ENCODE measurements at places on chromosomes 12 and 14. TPM values are rescaled to one million over a fixed set of nuclear protein-coding genes. Genes with fewer than 3 reads are reported as not detected.
A peak's percentile ranks its signal among the peaks of the same experiment; 100 is the strongest.

DNA sequence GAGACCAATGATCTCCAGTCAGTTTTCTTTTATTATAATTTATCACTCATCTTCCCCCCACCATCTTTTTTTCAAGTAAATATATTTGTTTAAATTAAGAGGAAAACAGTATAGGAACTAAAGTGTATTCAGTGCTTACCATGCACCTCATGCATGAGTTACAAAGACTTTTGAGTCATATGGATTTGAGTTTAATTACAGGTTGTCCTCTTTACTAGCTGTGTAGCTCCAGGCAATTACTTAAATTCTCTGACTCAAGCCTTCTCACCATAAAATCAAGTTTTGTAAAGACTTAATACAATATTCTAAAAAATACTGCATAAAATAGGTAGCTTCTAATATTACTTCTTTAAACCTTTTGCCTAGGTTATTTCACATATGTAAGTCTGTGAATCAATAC is 251.3 kb downstream of the SLC16A7 start:
- no peak for DNase-seq

GRCh38 chr14:63875311-63875710 is 22.5 kb downstream of the SYNE2 start:
- no peak for DNase-seq

- DNase-seq: peak; percentile 17
Observed at GRCh38 chr14:24943024-24943423, 106.9 kb downstream of the STXBP6 start.

DNA sequence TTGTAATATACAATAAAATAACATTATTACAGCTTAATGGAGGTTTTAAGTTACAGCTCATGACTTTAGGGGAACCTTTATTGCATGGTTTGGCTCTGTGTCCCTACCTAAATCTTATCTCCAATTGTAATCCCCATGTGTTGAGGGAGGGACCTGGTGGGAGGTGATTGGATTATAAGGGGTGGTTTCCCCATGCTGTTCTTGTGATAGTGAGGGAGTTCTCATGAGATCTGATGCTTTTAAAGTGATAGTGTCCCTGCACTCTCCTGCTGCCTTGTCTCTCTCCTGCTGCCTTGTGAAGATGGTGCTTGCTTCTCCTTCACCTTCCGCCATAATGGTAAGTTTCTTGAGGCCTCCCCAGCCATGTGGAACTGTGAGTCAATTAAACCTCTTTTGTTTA is 132.1 kb upstream of the SYT1 start:
- DNase-seq: no peak

DNA sequence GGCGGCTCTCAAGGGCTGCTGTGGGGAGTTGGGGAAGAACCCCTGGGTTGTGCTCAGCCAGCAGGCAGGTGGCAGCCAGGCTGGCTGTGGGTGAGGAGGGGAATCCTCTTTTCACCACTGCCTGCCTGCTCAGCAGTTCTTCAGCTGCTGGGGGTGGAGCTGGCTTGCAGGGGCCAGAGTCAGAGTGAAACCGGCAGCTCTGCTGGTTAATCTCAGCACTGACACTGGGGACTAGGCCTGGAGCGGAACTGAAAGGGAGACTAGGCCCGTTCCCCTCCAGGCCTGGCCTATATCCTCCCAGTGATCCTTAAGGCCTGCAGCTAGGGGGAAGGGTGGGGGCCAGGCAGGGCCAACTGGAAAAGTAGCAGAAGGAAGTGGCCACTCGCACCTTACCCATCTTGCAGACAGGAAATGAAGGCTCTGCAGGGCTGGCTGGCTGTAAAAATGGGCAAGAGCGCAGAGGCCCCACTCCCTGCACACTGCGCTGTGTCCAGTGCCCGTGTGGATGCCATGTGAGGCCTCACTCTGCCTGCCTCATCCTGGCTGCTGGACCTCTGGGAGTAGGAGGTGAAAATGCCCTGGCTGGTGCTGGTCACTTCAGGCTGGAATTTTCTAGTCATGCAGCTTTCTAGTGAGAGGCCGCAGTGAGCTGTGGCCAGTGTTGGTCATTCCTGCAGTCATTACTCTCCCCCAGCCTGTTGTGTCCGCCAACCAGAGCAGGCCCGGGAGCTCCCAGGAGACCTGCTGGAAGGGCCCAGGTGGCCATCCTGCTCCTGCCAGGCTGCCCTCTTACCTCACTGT is 39.4 kb downstream of the SH2B3 start:
- peak; percentile 80 for DNase-seq

- no peak for DNase-seq
Observed at GRCh38 chr12:82730953-82731459, 44.3 kb downstream of the TMTC2 start.

DNA sequence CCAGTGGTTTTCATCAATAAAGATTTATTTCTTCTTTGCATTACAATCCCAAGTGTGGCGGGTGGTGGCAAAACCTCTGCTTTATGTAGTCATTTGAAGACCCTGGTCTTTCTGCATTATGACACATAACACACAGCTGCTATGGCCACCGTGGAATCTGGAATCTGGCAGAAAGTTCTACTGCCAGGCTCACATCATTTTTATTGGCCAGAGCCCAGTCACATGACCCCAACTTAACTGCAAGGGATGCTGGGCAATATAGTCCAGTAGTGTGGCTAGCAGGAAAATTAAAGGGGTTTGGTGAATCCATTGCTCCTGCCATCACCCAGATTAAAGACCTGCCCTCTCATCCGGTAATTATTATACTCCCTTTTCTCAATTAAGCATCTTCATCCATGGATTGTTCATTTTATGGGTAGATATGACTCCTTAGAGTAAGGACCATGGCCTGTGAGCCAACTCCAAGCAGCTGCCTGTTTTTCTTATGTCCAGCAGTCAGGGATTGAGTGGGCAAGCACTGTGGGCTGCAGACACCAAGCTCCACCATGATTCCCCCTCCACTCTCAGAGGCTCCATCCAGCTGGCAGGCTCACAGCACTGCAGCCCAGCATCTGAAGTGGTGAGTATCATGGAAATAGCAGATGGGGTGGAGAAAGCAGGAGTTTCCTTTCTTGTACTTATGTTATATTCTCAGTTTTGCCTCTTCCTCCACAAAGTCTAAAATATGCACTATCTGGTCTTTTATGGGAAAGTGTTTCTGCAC is 1030.7 kb downstream of the AACS start:
- no peak for DNase-seq

GRCh38 chr12:26195250-26195640 is at the start of gene SSPN:
SSPN (plus strand) TSS chr12:26195573; CDS start chr12:26195673, 100 bp downstream.
- DNase-seq: peak; percentile 64

GRCh38 chr12:131210506-131211339 is 257.0 kb downstream of the ADGRD1 start:
- no peak for DNase-seq

- peak; percentile 33 for DNase-seq
Observed at GRCh38 chr14:24734917-24735500, 101.0 kb upstream of the GZMB start.

DNA sequence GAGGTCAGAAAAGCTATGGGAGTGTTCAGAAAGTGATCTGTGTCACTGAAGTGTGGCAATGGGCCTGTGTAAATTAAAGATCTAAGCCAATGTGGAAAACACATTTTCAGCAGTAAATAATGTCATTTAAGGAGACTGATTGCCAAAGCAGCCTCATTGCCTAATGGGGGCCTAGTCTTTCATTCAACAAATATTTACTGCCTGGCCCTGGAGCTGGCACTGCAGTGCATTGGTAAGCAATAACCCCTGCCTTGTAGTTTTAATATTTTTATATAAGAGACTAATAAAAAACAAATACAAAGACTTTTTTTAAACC is 326.6 kb downstream of the BTG1 start:
- DNase-seq: no peak

DNA sequence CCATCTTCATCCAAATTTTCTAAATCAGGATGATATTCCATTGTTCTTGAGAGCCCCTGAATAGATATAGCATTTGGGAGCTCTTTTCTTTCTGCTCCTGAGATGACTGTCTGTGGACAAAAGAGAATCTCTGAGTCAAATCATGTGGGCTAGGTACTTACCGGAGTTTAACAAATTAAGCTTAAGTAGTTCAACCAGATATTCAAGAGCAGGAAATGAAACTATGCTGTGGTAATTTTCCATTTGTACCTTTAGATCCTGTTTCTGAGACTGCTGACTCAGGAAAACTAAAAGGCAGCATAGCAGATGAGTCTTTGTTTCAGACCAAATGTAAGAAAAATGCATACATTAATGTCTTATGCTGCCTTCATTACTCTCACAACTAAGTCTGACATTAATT is at the start of gene CLEC7A:
Gene CLEC7A (minus strand): TSS at position 158 of the 400 bp plus-strand sequence. CDS start 117 bp downstream, at position 41.
- no peak for DNase-seq

GRCh38 chr14:91302391-91302790 is 57.9 kb upstream of the GPR68 start:
- no peak for DNase-seq

DNA sequence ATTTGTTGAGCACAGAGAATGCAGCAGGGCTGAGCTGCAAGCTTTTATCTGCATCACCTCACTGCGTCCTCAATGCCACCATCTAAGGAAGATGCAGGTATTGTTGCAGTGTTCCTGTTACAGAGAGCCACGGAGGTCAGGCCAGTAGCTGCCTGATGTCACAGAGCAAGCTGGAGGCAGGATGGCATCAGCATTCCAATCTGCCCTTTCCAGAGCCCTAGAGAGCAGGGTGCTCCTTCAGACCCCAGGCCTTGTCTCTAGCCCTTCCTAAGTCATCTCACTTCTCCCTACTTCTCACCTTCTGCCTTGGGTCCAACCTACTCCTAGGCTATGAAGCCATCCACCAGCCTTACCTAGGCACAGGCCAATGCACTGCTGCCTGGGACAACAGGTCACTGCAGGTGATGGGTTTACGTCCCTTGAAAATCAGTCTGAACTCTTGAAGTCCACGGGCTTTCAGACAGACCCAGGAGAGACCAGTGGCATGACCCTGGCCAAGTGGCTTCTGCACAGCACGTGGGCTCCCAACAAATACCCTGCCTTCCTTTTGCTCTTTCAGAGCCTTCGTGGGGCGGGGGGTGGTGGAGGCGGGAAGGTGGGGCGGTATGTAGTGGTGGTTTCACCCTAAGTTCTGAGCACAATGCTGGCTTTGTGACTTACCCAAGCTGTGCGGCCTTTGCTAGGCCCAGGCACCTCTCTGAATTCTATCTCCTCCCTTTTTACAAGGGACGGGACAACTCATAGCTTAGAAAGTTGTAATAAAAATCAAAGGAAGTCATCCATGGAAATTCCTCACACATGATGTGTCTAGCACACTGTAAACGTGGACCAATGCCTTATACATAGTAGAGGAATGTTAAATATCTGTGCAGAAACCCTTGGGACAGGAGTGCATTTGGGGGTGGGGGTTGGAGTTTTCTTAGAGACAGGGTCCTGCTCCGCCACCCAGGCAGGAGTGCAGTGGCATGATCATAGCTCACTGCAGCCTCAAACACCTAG is 136.0 kb downstream of the KSR2 start:
- DNase-seq: no peak

- no peak for DNase-seq
Observed at GRCh38 chr12:29346769-29347421, 34.1 kb downstream of the ERGIC2 start.

- DNase-seq: no peak
Observed at GRCh38 chr12:38386205-38386985, 69.8 kb downstream of the ALG10B start.

DNA sequence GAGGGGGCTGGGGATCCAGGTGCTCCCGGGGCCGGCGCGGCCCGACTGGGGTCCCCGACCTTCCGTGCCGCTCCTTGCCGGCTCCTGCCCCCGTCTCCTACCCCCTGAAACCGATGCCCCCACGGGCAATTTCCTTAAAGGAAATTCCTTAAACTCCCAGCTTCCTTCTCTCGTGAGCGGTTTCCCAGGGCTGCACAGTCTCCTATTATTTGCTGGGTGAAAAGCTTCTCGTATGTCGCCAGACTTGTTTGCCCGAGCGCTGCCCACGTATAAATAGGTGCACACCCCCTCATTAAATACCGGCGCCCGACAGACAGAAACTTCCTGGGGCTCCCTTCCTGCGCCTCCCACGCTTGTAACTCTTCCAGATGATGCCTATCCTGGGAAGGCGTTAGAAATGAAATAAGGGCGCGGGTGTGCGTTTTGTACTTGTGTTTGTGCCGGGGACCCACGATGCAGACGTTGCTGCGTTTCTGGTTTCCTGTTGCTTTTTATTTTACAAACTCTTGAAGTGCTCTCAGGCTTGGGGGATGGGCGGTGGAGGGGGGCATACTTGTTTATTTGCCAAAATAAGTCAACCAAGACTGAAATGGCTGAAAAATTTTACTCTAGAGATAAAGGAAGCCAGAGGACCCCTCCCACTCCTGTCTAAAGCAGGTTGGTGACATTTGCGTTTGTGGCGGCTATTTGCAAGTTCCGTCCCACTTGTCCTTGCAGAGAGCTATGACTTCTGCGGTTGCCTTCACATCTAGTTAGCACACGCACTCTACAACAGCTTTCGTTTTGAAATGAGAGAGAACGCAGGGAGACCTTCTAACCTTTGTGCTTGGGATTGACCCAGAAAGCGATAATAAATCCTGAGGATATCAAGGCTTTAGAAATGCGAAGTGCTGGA is 1.0 kb downstream of the HIP1R start:
- DNase-seq: peak; percentile 72

DNA sequence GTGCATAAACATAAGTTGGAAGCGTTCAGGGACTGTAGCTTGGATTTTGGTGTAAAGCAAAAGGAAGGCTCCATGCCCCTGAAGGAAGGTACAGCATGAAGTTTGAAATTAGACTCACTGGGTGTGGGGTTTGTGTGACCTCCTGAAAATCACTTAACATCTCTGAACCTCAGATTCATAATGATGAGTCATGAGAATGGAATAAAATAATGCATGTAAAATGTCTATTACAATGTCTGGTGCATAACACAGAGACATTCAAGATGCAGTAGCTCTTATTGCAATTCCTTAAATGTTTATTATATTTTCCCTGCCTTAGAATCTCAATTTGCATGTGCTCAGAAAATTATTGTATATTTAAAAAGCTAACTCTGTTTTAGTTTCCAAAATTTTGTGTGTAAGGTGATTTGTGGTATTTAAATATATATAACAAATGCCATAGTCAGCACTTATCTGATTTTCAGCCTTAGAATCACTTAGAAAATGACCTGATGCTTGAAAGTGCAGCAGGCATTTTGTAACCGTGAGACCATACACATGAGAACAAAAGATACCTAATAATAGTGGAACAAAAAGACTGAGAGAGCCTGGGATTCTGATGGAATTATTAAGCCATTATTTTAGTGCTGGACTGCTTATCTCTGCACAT is 66.3 kb downstream of the E2F7 start:
- no peak for DNase-seq

- DNase-seq: no peak
Observed at GRCh38 chr14:96781371-96781770, 15.8 kb upstream of the VRK1 start.

GRCh38 chr12:132247718-132248452 is 81.5 kb downstream of the GALNT9 start:
- DNase-seq: no peak

GRCh38 chr12:89892436-89892835 is 183.8 kb upstream of the ATP2B1 start:
- no peak for DNase-seq

- DNase-seq: no peak
Observed at GRCh38 chr12:29625359-29625953, 128.0 kb upstream of the OVCH1 start.

GRCh38 chr12:51759175-51759574 is 89.3 kb downstream of the FIGNL2 start:
- DNase-seq: no peak

GRCh38 chr12:32549675-32550079 is 129.4 kb upstream of the DNM1L start:
- DNase-seq: no peak

NRIP2 gene
- total RNA-seq: 0.14 TPM

PTPN6 gene
- 41.9 TPM for total RNA-seq

SMCO2 gene
- not detected for total RNA-seq

SERPINA3 gene
- 25.4 TPM for total RNA-seq

PABPN1 gene
- 67.0 TPM for total RNA-seq

GDF3 gene
- total RNA-seq: not detected

TBC1D30 gene
- total RNA-seq: 0.37 TPM

PPM1H gene
- total RNA-seq: 0.37 TPM

GALNT9 gene
- not detected for total RNA-seq

TMEM63C gene
- 60.2 TPM for total RNA-seq

FAM90A1 gene
- not detected for total RNA-seq

All from transverse colon (tissue), 4 donors.